NCI-H446 treated with DMSO at 0.1 percent for 48 hours (cell line): ENCODE measurements at places on chromosomes 1 and 21.
A peak's percentile ranks its signal among the peaks of the same experiment; 100 is the strongest.

GRCh38 chr1:99374109-99374508, 109.8 kb downstream of the PLPPR4 start:
- DNase-seq = no peak

DNA sequence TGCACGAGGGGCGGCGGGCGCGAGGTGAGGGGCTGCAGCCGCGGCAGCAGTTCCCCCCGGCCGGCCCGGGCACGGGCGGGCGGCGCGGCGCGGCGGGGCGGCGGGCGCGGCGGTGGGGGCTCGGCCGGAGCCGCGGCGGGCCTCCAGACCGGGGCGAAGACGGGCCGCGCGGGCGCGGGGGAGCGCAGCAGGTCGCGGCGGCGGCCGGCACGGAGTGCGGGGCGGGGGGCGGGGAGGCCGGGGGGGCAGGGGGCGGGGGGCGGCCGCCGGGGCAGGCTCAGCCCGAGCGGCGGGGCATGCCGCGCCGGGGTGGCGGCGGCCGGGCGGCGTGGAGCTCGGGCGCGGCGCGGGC, 311 bp downstream of the IRF2BP2 start:
- no peak for DNase-seq

DNA sequence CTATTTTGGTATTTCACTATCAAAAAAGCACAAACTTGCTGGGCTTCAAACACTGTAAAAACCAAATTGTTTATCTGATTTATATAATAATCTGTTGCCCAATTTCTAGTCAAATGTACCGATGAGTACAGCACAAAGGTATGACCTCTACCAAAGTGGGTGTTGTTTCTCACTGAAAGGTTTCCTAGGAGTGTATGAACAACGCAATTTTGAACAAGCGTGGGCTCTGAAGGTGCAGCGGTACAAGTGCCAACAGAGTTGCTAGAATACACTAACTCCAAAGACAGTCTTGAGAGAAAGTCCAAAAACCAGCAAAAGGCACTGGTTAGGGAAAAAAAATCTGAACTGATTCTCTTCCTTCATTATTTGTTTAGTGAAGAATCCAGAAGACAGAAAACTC, 130.4 kb downstream of the ATP1B1 start:
- no peak for DNase-seq

DNA sequence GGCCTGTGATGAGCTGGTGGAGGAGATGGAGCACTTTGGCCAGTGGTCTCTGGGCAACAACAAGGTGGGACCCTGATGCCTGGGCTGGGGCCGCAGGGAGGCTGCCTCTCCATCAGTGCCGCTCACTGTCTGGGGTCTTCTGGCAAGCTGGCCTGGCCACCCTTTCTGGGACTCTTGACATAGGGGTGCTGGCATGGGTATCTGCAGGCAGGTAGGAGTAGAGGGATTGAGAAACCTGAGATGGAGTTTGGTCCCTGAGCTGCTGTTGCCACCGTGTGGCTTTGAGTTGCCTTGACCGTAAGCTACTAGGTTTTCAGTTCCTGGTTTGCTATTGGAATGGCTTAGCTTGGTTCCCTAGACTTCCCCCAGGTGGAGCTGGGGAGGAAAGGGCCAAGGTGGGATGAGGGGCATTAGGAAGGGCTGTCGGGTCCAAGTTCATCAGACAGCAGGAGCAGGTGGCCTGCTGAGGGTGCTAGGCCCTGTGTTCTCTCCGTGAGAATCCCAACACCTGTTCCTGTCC, 13.2 kb upstream of the MFN2 start:
- DNase-seq = no peak

DNA sequence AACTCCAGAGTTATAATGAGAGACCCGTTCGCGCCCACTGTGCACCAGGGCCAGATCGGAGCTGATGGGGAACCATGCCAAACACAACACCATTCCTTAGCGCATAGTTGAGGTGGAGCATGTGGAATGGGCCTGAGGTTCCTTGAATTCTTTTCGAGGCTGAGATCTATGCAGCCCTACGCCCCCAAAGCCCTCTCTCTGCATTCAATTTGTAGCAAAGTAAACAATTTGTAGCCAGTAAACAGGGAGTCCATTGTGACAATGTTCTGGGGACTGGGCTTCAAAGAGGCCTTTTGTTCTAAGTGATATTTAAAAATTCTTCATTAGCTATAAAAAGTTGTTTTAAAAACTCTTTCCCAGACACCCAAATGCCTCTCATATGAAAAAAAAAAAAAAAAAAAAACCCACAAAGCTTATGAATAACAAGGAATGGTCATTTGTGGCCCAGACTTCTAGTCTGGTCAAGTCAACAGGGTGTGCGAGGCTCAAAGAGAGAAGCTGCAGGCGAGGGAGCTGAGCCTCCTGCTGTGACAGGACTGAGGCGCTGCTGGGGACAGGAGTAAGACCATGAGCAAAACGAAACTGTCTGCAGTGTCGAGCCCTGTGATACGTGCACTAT, 30.6 kb upstream of the KCNE2 start:
- DNase-seq = no peak

- DNase-seq = peak; percentile 28
Observed at GRCh38 chr1:180229483-180230415, at the start of gene LHX4. Gene LHX4, plus strand, starts transcription at chr1:180230264. Its CDS starts 266 bp downstream, at chr1:180230530.

- no peak for DNase-seq
Observed at GRCh38 chr1:177275736-177276135, 105.0 kb downstream of the BRINP2 start.

GRCh38 chr21:14488672-14489204, 57.4 kb downstream of the SAMSN1 start:
- no peak for DNase-seq

DNA sequence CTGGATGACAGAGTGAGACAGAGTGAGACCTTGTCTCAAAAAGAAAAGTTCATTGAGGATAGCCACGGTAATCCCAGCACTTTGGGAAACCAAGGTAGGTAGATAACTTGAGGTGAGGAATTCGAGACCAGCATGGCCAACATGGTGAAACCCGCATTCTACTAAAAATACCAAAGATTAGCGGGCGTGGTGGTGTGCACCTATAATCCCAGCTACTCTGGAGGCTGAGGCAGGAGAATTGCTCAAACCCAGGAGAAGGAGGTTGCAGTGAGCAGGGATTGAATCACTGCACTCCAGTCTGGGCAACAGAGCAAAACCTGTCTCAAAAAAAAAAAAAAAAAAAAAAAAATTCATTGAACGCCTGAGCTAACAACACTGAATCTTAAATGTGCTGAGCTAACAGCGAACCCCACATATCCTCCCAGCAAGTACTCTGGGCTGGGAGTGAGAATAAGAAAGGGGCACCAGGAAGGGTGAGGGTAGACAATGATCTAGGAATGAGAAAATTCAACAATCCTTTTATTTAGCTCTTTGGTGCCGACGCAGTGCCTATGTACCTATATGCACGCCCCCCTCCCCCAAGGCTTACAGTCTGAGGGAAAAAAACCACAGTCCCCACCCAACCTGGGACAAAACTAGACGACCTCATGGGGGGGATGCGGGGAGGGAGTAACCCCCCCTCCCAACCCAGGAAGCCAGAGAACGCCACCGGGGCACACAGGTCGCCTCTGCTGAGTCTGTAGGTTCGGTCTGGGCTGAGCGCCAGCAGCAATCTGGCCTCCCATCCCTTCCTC, 1.4 kb upstream of the CACNA1S start:
- no peak for DNase-seq

- no peak for DNase-seq
Observed at GRCh38 chr1:24465099-24465498, 37.5 kb upstream of the RCAN3 start.

- no peak for DNase-seq
Observed at GRCh38 chr1:58437623-58438022, 108.9 kb downstream of the OMA1 start.

DNA sequence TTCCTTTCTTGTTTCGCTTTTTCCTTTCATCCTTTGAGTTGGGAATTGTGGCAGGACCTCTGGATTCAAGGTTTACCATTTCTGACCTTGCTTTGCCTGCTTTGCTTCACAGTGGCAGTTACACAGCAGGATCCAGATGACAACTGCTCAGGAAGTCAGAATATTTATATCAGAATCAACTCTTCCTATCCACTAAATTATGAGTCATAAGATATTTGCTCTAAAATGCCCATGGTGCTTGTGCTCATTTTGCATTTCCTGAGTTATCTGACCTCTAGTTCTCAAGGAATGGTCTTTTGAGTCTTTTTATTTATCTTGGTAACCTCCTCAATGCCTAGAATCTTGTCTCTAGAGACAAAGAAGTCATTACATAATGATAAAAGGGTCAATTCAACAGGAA, 290.8 kb downstream of the LRRC7 start:
- DNase-seq = no peak

GRCh38 chr1:40840526-40841323, 21.4 kb downstream of the CITED4 start:
- DNase-seq = no peak
